Right renal pelvis (tissue), 4 donors: ENCODE measurements at places on chromosomes 6 and 20. TPM values are rescaled to one million over a fixed set of nuclear protein-coding genes. Genes with fewer than 3 reads are reported as not detected.

The WFDC12 gene
- polyA plus RNA-seq: not detected

DNA sequence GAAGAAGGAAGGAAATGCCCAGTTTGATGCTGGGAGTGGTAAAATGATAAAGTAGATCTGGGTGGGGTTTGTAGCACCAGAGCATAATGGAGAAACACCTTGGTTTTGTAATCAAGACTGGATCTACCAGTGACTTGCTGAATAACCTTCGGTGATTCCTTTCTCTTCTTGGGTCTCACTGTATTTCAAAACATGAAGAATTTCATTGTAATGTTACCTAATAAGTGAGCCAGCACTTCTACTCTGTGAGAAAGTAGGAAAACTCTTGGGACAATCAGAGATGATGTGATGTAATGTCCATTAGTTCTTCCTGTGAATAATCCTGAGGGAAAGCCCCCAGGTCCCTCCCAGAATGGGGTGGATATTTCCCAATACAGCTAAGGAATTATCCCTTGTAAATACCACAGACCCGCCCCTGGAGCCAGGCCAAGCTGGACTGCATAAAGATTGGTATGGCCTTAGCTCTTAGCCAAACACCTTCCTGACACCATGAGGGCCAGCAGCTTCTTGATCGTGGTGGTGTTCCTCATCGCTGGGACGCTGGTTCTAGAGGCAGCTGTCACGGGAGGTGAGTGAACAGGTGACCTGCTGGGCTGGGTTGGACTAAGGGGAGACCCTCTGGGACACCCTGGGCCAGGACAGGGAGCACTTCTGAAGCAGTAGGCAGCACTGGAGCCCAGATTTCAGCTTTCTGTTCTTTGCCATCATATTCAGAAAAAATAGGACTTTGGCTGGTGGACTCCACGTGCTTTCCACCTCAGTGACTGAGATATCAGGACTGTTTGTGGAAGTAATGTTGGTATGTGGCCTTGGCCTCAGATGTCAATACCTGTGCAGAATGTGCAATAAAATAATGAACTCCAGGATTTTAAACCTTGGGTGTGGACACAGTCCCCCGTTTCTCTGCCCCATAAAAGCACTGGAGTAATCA, at the start of gene PI3:
Gene PI3 (plus strand): TSS at position 469 of the 931 bp plus-strand sequence. CDS start 21 bp downstream, at position 490.
- no peak for DNase-seq

The PACSIN1 gene
- polyA plus RNA-seq: 0.73 TPM

DNA sequence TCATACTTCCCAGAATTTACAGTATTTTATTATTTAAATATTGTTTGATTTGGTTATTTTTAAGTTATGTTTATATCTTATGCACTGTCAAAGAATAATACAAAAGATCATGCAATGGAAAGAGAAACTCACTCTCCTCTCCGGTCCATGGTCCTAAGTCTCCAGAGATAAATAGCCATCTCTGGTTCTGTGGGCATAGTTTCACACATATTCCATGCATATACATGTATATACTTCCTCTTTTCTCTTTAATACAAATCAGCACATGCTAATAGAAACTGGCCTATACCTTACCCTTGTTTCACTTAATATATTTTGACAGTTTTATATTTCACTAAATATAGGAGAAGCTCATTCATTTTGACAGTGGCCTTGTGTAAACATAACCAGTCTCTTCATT, 901.7 kb upstream of the CITED2 start:
- DNase-seq: no peak

DNA sequence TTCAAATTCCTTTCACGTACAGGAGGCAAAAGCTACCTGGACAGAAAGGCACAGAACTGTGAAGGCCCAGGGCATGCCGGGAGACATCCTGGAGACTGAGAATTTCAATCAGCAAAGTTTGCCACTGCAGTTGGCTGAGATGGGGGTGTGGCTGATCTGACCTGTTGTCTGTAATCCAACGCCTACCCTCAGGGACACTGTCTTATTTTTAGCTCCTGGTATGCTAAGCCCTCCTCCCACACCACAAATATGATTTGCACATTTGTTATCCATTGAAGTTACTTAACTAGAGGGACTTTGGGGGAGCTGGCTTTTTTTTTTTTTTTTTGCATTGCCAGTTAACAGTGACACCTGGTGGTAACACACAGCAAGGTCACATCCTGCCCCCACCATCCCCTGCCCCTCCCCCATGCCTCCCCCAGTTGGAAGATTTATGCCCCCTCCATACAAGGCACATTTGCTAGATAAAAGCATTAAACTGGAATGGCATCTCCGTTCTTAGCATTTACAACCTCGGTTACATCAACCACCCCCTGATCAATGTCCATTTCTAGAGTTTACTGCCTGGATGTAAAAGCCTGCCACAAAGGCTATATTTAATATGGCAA, 40.4 kb downstream of the TTI1 start:
- no peak for DNase-seq
